ENCODE measurements at places on chromosomes 2 and 18.

GRCh38 chr2:171515672-171516298, 6.5 kb upstream of the CYBRD1 start:
- DNase-seq, result no peak

DNA sequence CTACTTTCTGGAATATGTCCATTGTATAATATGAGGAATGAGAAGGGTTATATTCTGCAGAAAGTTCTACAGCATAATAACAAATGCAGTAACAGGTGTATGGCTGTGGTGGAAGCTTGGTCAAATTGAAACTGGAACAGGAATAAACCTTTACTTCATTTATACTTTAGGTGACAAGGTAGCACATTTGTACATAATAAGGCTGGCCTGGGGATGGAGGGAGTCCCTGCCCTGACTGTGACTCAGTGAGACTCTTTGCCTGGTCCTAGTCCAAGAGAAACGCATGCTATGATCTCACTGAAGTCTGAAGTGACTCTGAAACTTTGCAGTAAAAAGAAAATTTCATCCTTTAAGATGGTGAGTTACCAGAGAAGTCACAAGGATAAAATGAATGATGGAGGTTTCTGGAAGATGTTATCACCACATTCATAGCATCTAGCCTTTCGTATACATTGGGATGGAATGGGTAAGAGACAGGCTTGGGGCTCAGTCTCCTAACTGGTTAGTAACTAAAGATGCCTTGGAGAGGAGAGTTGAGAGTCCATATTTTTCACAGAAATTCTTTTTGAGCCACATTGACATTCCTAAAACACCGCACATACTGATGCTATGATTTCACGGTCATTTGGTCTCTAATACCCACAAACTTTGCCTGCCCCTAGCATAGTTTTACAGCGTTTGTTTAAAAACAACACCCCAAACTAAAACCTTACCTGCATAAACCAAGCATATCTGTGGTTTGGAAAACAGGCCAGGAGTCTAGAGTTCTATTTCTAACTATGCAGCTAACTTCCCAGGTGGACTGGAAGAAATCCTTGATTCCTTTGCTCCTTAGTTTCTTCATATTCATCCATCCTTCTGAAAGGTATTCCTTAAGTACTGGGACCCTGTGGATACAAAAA, 42.4 kb upstream of the NABP1 start:
- DNase-seq, result no peak

GRCh38 chr18:79459946-79460480, 64.3 kb downstream of the NFATC1 start:
- no peak for DNase-seq

DNA sequence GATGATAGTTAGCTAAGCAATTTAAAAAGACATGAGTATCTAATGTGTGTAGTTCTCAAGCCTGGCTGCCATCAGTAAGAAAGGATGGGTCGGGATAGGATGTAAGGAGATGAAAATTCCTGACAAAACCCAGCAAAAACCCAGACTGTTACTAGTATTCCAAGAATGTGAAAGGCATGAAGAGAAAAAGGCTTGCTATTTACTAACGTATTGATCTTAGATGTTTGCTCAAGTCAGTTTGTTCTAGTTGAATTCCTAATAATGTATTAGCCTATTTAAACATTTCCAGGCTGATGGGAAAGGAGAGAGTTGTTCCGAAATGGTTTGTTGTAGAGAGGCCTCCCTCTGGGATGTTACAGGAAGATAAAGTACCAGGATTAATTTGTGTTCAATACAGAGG, 88.2 kb downstream of the ZNF532 start:
- no peak for DNase-seq

DNA sequence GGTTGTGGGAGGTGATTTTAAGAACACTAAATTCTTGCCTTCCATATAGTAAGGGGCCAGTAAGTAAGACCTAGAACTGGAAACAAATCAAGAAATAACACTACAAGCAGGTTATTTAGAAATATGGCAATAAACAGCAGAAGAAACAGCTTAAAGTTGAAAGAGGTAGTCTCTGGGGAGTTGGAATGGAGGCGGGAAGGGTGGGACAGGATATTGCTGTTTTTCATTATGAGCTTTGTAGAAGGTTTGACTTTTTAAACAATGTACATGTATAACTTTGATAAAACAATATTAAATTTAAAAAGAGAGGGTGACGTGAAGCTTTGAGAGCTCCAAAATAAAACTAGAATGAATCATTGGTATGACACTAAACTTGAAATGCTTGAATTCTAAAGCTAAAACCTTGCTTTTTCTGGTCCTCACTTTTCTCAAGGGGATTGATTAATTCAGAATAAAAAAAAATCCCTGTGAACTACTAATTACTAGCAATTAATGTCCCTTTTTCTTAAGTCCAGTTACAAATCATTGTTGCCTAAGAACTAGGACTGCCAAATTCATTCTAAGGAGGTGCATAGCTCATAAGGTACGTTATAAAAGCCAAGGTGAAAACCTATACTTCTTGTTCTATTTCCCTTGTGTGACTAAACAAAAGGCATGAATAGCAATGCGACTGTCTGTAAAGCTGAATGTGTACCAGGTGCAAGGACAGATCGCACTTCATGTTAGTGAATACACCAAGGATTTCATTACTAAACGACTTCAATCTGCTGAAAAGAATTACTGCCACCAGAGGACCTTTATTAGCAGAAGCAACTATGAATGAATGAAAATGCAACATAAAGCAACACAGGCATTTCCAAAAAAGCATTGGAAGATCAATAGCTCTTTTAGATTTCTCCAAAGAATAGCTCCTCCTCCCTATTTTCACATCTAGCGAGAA, 177.5 kb downstream of the RBM43 start:
- no peak for DNase-seq
